ENCODE measurements at places on chromosomes 2 and 18.

GRCh38 chr2:233769260-233769659, 8.9 kb upstream of the MROH2A start:
- H3K27me3 ChIP-seq: no peaks in the 10 kb centered on the region
- H3K4me3 ChIP-seq: no peak overlapping the region
- H3K36me3 ChIP-seq: no peaks in the 10 kb centered on the region
- DNase-seq: no peak
- no peak overlapping the region for H3K27ac ChIP-seq

GRCh38 chr18:10530852-10531251, 5.0 kb downstream of the NAPG start:
- no peaks in the 10 kb centered on the region for H3K36me3 ChIP-seq

DNA sequence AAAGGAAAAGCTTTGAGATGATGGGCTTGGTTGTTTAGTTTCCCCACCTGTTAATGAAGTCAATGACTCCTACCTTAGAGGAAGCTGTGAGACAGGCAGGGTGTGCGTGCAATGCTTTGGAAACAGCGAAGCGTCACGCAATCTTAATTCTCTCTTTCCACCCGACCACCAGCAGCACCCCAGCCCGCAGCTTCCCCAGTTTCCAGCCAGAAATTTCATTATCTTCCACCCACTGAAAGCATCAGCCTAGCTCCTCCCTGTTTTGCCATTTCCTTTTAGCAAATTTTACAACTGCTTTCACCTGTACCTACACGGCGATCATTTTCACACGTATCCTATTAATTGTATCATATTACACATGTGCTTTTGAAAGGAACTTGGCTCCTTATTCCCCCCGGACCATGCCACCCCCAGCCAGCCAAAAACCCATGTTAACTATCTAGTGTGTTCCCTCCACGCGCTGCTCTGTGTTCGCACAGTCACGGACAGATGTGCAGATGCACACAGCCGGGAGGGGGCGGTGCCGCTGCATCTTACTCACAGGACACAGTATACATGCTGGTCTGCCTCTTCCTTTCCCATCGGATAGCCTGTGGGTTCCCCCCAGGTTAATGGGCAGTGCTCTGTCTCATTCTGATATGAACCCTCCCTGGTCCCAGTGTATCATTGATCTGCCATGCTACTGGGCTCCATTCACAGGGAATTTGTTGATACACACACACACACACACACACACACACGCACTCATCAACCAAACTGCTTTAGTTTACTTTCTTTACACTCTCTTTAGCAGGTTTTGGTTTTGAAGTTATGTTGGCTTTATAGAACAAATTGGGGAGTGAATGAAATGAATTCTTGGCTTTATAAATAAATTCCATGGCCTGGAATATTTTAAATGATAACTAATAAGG, 22.4 kb downstream of the CYP27C1 start:
- peaks cover 4% of the 10 kb centered on the region for H3K4me1 ChIP-seq
- H3K36me3 ChIP-seq: no peaks in the 10 kb centered on the region

GRCh38 chr2:229922449-229923386, at the start of gene FBXO36:
TSS of gene FBXO36 (plus strand) at chr2:229922503. CDS start at chr2:229922514, 11 bp downstream.
- H3K36me3 ChIP-seq: no peaks in the 10 kb centered on the region
- no peaks in the 10 kb centered on the region for H3K27me3 ChIP-seq
- DNase-seq: peak; percentile 45
- H3K27ac ChIP-seq: peak within 1 kb of the TSS; percentile 99

DNA sequence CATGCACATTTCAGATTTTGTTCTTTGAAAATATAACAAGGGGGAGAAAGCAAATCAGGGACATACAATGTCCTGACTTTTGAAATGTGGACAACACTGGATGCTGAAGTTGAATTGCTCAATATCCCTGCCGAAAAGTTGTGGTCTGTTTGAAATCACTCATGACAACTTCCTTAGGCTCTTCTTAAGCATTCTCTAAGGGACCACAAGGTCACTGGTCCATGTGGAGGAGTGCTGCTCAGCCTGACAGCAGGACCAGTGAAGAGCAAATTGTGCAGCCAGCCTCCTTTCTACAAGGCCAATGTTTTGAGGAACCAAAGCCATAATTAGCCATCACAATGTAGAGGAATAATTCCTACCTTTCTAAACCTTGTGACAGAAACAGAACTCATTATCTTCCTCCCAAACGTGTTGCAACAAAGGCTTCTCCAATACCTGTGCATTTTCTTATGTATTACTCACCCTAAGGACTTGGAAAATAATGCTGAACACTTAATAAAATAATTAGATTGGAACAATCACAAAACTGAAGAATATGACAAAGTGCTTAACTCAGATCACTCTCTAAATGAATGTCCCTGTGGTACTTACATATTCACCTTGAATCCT, 1477.6 kb upstream of the NXPH2 start:
- H3K36me3 ChIP-seq: no peaks in the 10 kb centered on the region
- H3K4me1 ChIP-seq: no peaks in the 10 kb centered on the region
- no peaks in the 10 kb centered on the region for H3K27me3 ChIP-seq
- no peak overlapping the region for H3K4me3 ChIP-seq

- no peak overlapping the region for H3K4me3 ChIP-seq
- H3K36me3 ChIP-seq: no peaks in the 10 kb centered on the region
- no peak overlapping the region for H3K27ac ChIP-seq
- H3K4me1 ChIP-seq: no peaks in the 10 kb centered on the region
These were observed 133.5 kb downstream of the RPIA start for GRCh38 chr2:88824951-88825350.

DNA sequence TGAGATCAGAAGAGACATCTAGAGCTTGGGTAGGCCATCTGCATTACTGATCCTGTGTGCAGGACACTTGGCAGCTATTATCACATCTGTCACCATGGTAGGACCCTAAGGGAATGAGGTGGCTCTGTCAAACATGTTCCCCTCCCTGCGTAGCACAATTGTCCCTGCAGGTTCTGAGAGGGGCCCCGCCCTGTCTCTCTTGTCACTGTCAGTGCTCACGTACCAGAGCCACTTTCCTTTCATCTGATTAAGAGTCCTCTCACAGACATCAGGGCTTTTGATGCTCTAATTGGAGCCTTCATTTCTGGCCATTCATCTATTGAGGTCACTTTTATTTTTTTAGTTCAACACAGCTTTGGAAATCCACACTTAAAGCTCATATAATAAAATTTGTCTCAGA, 38.5 kb downstream of the NEB start:
- no peaks in the 10 kb centered on the region for H3K4me1 ChIP-seq
- no peak overlapping the region for H3K27ac ChIP-seq
- H3K27me3 ChIP-seq: no peaks in the 10 kb centered on the region

- H3K4me3 ChIP-seq: no peak overlapping the region
- no peaks in the 10 kb centered on the region for H3K36me3 ChIP-seq
- no peak for DNase-seq
- peaks cover 3% of the 10 kb centered on the region for H3K4me1 ChIP-seq
These were observed 135.8 kb downstream of the LDLRAD4 start for GRCh38 chr18:13354402-13354801.

GRCh38 chr2:71684226-71685072, 231.1 kb downstream of the DYSF start:
- H3K27ac ChIP-seq: no peak overlapping the region
- no peak overlapping the region for H3K4me3 ChIP-seq
- no peak for DNase-seq

DNA sequence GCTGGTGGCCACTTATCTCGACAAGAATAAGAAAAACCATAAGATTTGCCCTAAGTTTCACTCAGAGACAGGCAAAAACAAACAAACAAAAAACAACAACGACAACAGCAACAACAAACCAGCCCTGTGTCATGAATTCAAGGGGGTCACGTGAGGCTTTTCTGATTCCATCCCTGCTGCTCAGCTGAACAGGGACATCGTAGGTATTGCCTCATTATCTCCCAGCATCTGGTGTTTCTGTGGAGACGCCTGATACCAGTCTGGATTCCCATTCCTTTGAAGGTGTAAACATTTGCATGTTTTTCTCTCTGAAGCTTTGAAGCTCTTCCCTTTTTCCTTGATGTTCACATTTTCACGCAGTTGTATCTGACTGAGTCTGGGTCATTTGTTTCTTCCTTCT, 117.4 kb downstream of the KCNF1 start:
- H3K27ac ChIP-seq: no peak overlapping the region
- no peak overlapping the region for H3K4me3 ChIP-seq
- H3K4me1 ChIP-seq: no peaks in the 10 kb centered on the region
- H3K27me3 ChIP-seq: no peaks in the 10 kb centered on the region
- no peaks in the 10 kb centered on the region for H3K36me3 ChIP-seq
- no peak for DNase-seq

DNA sequence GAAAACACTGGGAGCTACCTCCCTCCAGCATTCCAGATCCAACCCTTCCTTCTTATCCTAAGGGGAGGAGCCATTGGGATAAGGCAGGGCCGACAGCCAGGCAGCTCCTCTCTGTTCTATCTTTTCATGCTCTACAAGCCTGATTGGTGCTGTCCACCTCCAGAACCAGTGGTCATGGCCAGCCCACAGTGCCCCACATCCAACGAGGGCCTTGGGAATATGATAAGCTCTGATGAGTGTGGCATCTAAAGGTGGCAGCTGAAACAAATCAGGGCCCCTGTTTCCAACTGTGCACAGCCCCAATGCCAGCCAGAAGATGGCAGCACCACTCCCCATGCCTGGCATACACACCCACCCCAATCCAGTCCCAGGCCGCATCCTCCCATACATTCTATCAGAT, 329.3 kb downstream of the C1D start:
- no peak overlapping the region for H3K4me3 ChIP-seq
- no peaks in the 10 kb centered on the region for H3K27me3 ChIP-seq
- no peaks in the 10 kb centered on the region for H3K4me1 ChIP-seq
- no peak overlapping the region for H3K27ac ChIP-seq

- no peaks in the 10 kb centered on the region for H3K27me3 ChIP-seq
- no peak for DNase-seq
- H3K27ac ChIP-seq: no peak overlapping the region
- H3K4me1 ChIP-seq: no peaks in the 10 kb centered on the region
- H3K36me3 ChIP-seq: peaks cover 11% of the 10 kb centered on the region
These were observed 50.8 kb upstream of the TWSG1 start for GRCh38 chr18:9283791-9284190.

- no peaks in the 10 kb centered on the region for H3K36me3 ChIP-seq
- no peaks in the 10 kb centered on the region for H3K27me3 ChIP-seq
- DNase-seq: no peak
- no peak overlapping the region for H3K4me3 ChIP-seq
These were observed 676.0 kb downstream of the NRXN1 start for GRCh38 chr2:50355891-50356290.

GRCh38 chr2:101265893-101266499, 13.3 kb downstream of the CNOT11 start:
- no peak overlapping the region for H3K4me3 ChIP-seq
- H3K27me3 ChIP-seq: no peaks in the 10 kb centered on the region
- H3K4me1 ChIP-seq: no peaks in the 10 kb centered on the region
- DNase-seq: no peak

GRCh38 chr18:35683021-35683420, 101.5 kb downstream of the GALNT1 start:
- H3K36me3 ChIP-seq: no peaks in the 10 kb centered on the region
- no peak for DNase-seq
- H3K4me1 ChIP-seq: no peaks in the 10 kb centered on the region
- H3K4me3 ChIP-seq: no peak overlapping the region
- H3K27me3 ChIP-seq: no peaks in the 10 kb centered on the region

GRCh38 chr2:231884438-231885140, 41.6 kb downstream of the NPPC start:
- no peak overlapping the region for H3K4me3 ChIP-seq
- no peaks in the 10 kb centered on the region for H3K36me3 ChIP-seq
- no peak overlapping the region for H3K27ac ChIP-seq
- H3K4me1 ChIP-seq: no peaks in the 10 kb centered on the region
- no peaks in the 10 kb centered on the region for H3K27me3 ChIP-seq

DNA sequence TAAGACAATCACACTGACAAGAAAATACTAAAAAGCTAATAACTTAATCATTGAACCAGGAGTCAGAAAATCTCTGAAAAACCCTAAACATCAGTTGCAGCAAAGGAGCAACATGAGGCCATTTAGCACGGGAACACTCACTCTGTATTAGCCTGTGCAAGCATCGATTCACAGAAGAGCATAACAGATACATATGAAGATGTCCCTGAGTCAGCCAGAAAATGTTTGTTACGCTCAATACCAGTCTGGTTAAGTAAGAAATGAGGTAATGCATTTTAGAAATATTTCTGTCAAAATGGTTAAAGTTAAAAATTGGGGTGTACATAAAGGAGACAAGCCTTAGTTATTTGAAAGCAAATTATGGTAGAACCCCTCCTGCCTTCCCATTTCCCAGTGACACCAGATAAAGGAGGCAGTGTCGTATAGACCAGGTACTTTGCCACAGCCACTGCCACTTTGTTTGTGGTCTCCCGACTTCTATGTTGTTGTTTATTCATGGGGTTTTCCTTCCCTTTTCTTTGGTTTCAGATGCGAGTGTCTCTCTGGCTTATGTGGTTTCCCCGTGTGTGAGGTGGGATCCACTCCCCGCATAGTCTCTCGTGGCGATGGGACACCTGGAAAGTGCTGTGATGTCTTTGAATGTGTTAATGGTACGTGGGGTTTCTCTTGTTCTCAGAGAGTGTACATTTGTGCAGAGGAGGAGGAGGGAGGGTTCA, 108.6 kb downstream of the CRIM1 start:
- H3K4me1 ChIP-seq: peaks cover 43% of the 10 kb centered on the region
- no peak overlapping the region for H3K4me3 ChIP-seq
- H3K27me3 ChIP-seq: no peaks in the 10 kb centered on the region
- no peak for DNase-seq
- H3K27ac ChIP-seq: peak overlapping the region; percentile 44

DNA sequence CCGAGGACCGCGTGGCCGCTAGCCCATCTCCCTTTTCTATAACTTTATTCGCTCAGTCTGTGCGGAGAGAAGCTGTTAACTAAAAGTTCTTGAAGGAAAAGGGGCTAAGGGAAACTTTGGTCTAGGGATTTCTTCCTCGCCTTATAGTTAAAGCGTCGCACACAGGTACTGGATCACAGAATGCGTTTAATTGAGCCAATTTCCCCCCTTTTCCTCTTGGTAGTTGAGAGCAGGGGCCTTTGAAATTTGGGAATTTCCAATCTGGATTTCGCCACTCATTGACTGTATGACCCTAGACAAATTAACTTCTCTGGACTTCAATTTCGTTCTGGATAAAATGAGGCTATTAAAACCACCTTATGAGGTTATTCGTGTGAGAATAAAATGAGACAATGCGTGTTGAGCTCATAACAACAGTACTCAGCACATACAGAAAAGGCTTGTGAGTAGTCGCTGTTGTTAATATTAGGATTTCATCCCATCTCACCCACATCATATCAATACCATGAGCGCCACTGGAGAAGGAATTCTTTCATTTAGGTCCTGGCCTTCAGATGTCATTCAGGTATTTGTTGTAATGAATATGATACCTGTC, 763 bp upstream of the OLA1 start:
- H3K27me3 ChIP-seq: no peaks in the 10 kb centered on the region
- H3K4me1 ChIP-seq: peaks cover 5% of the 10 kb centered on the region
- H3K4me3 ChIP-seq: peak overlapping the region; percentile 77
- no peaks in the 10 kb centered on the region for H3K36me3 ChIP-seq
- DNase-seq: no peak

- DNase-seq: no peak
- H3K27ac ChIP-seq: no peak overlapping the region
- H3K27me3 ChIP-seq: no peaks in the 10 kb centered on the region
- no peaks in the 10 kb centered on the region for H3K36me3 ChIP-seq
- H3K4me1 ChIP-seq: no peaks in the 10 kb centered on the region
- H3K4me3 ChIP-seq: no peak overlapping the region
These were observed 576.7 kb upstream of the ZEB2 start for GRCh38 chr2:145096582-145096981.

- no peaks in the 10 kb centered on the region for H3K27me3 ChIP-seq
- peaks cover 26% of the 10 kb centered on the region for H3K4me1 ChIP-seq
- no peak for DNase-seq
These were observed 5.8 kb downstream of the ATL2 start for GRCh38 chr2:38371235-38371634.

Measured in ascending aorta (tissue), 2 donors.